AG10803 (cell line): ENCODE measurements at places on chromosomes 6 and 20.

DNA sequence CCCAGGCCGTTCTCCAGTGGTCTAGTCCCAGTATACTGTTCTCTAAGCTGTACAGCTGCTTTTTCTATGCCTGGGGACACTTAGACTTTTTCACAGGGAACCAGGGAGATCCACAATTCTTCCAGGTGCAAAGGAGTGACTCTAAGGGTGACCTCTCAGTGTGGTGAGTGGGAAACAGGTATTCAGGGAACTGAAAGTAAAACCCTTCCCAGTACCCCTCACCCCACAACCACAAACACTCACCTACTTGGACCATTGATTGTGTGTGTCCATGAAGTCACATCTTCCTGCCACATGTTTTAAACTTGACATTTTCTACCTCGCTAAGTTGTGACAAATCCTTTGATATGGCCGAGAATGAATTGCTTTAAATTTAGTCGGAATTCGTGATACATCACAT, 183.6 kb downstream of the CLIC5 start:
- DNase-seq = no peak

GRCh38 chr20:51462566-51463276, 79.8 kb downstream of the NFATC2 start:
- DNase-seq = peak; percentile 74

- peak; percentile 33 for DNase-seq
These were observed 157.5 kb downstream of the ADGRG6 start for GRCh38 chr6:142459271-142459670.

DNA sequence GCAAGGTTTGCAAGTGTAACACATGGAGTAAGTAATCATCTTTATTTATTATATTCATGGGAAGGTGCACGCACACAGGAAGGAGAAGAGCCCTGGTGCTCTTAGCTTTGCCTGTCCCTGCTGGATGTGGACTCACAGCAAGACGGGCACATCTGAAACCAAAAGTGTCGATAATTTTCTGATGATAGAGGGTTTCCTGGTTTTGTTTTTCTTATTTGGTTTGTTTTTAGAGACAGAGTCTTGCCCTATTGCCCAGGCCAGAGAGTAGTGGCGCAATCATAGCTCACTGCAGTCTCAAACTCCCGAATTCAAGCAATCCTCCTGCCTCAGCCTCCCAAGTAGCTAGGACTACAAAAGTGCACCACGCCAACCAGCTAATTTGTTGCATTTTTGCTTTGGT, 7.8 kb upstream of the KHDC1L start:
- no peak for DNase-seq

GRCh38 chr6:15662326-15663129, at the start of gene DTNBP1:
TSS of gene DTNBP1 (minus strand) at chr6:15663028. CDS start at chr6:15662869, 159 bp downstream.
- peak; percentile 53 for DNase-seq

DNA sequence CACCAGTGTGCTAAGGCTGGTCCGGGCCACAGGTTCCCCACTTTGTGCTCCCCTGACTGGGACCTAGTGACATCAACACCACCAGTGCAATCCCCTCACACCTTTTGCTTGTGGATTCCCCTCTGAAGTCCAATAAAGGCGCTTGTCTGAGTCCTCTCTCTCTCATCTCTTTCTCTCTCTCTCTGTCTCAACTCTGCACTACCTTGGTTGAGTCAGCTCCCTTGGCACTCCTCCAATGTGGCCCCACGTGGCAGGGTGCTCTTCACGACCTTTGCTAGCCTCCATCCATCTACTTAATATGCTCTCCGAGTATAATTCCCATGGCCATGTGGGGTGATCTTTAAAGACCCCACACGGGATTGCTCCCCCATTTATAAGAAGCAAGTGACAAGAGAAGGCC, 385.0 kb downstream of the CD83 start:
- no peak for DNase-seq

GRCh38 chr6:5199702-5200101, 61.0 kb downstream of the LYRM4 start:
- no peak for DNase-seq

- DNase-seq = no peak
These were observed 13.2 kb downstream of the STX7 start for GRCh38 chr6:132499757-132500156.

GRCh38 chr6:158556113-158556512, 3.8 kb upstream of the TMEM181 start:
- DNase-seq = no peak

GRCh38 chr6:151610326-151610725, 116.5 kb downstream of the CCDC170 start:
- no peak for DNase-seq

DNA sequence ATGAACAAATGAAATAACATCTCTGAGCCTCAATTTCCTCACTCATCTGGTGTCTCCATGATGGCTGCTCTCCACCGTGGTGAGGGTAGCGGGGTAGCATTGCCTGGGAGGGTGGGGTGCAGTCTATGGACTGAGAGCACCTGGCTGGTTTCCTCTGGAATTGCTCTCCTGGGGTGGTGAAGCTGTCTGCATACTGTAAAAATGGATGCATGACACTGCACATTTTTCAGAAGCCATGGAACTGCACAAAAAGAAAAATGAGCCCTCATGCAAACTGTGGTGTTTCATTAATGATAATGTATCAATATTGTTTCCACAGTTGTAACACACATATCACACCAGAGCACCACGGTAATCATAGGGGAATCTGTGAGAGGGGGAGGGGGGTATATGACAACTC, 12.1 kb upstream of the ITPR3 start:
- no peak for DNase-seq

DNA sequence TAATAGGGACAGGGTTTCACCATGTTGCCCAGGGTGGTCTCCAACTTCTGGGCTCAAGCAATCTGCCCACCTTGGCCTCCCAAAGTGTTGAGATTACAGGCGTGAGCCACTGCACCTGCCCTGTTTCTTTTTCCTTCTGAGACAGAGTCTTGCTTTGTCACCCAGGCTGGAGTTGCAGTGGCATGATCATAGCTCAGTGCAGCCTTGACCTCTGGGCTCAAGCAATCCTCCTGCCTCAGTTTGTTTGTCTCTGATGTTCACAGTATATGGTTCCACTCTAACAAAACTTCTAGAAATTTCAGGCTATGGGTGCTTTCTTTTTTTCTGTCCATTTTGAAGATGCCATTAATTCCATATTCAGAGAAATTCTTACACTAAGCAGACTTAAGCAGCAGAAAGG, 33.1 kb downstream of the NDRG3 start:
- no peak for DNase-seq

DNA sequence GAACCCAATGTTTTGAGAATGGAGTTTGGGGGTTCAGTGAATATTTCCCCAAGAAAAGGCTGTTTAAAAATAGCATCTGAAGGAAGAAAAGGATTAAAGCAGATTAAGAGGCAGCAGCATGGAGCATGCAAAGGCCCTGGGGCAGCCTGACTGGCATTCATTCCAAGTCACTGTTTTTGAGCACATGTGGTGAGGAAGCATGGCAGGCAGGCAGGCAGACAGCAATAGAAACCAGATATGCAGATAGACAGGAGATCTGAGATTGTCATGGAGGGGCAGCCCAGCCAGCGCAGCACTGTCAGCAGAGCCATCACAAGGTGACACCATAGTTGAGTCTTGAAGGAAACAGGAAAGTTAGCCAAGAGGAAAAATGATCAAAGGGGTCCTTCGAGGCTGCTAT, 37.8 kb downstream of the SIRPA start:
- DNase-seq = no peak

GRCh38 chr6:25434921-25435320, 155.7 kb downstream of the CARMIL1 start:
- no peak for DNase-seq

DNA sequence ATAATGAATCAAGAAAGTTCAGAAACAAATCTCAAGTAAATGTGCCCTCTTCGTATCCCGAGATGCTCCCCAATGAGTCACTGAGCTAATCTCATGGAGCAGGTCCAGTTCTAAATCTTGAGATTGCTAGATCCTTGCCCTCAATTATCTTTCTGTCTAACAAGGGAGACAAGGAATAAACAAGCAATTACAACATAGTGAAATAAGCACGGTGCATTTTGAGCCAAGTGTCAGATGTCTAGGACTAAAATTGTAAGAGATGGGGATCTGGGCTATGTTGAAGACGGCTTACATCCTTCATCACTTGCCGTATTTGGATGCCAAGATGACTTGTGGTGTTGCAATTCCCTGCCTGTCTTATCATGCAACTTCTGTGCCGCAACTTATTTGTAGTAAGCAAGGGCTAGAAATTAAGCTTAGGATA, 56.5 kb upstream of the ADGRF1 start:
- DNase-seq = peak; percentile 83

DNA sequence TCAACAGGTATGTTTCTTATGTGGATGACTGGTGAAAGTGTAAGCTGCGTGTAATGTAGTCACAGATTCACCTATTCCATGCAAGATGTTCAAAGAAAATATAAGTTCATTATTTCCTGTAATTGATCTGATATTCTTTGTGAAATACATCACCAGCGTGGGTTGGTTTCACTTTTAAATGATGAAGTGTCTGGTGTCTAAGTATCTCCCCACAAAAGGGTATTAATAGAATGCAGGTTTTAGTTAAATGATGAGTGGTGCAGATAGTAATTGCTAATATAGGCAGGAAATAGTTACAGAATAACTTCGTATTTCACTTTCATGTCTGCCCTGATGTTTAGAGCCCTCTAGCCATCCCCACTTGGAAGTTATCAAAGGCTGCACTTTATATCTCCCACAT, 22.2 kb downstream of the PGBD1 start:
- DNase-seq = no peak

GRCh38 chr6:36599791-36600209, 5.6 kb downstream of the SRSF3 start:
- peak; percentile 45 for DNase-seq
